ENCODE measurements at places on chromosomes 4 and X.

- no peak for DNase-seq
These were observed 25.6 kb downstream of the ATP10D start for GRCh38 chr4:47510506-47511143.

- no peak for DNase-seq
These were observed 5.9 kb upstream of the TNIP2 start for GRCh38 chr4:2762048-2762447.

GRCh38 chr4:84952004-84952403 lies 14.5 kb downstream of the WDFY3 start:
- no peak for DNase-seq

GRCh38 chr4:111154934-111155333 lies 532.1 kb upstream of the PITX2 start:
- no peak for DNase-seq

GRCh38 chr4:59222221-59222620 lies 1977.9 kb upstream of the ADGRL3 start:
- DNase-seq = no peak

GRCh38 chr4:175770555-175770954 lies 41.5 kb downstream of the GPM6A start:
- no peak for DNase-seq

GRCh38 chr4:61152433-61152832 lies 47.7 kb upstream of the ADGRL3 start:
- DNase-seq = no peak

- DNase-seq = peak; percentile 76
These were observed 38.9 kb upstream of the TLL1 start for GRCh38 chr4:165834116-165834515.

Data from NCI-H2081 (cell line).